ENCODE measurements at places on chromosomes 5 and 9.

- DNase-seq: no peak
Observed at GRCh38 chr9:108696156-108696555, 159.6 kb downstream of the ACTL7B start.

- no peak for DNase-seq
Observed at GRCh38 chr9:85276741-85277140, 465.0 kb downstream of the AGTPBP1 start.

- DNase-seq: no peak
Observed at GRCh38 chr5:59185757-59186385, 603.0 kb downstream of the RAB3C start.

DNA sequence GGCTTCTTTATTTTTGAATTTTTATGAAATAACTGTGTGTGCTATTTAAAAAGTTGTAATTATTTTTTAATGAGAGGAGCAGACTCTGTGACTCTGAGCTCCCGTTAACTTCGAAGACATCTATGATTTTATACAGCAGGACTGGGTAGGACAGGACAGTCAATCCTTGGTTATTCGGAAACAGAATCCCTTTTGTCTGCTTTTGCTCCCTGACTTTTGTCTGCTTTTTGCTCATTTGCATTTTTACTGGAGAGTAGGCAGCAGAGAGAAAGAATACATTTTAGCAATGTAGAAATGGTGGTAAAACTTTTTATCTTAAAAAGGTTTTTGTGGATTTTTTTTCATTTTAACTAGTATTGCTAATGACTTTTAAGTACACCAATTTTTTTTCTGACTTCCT lies 303.6 kb downstream of the ARHGAP26 start:
- DNase-seq: no peak

DNA sequence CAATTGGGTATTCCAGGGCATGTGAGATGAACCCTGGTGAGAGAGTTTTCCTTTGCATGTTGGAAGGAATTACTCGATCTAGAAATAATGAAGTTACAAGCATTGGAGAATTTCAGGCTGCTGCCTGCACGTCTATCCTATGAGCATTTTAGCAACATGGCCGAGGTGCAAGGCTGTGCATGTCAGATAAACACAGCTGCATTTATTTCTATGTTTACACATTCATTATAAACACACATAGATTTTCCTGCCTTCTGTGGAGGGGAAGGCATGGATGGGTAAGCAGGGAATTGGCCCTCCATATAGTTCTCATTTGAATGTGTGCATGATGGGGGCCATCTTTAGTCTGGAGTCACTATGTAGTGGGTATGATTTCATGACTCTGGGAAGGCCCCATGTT lies 42.3 kb downstream of the AOPEP start:
- DNase-seq: no peak

DNA sequence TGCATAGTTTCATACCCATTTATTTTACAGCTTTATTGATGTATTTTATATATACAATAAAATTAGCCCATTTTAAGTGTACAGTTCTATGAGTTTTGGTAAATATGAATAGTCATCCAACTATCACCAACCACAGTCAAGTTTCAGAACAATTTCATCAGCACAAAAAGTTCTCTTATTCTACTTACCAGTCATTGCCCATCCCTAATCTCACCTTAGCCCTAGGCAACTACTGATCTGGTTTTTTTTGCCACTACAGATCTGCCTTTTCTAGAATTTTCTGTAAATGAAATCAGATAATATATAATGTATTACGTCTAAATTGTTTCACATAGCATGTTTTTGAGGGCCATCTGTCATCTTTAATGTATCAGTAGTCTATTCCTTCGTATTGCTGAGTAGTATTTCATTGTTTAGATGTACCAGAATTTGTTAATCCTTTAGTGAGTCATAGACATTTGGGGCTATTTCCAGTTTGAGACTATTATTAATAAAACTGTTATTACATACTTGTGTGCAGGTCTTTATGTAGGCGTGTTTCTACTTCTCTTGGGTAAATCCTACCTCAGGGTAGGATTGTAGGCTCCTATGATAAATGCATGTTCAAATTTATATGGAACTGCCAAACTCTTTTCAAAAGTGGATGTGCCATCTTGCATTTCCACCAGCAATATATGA lies 198.5 kb upstream of the ADAMTSL1 start:
- no peak for DNase-seq

DNA sequence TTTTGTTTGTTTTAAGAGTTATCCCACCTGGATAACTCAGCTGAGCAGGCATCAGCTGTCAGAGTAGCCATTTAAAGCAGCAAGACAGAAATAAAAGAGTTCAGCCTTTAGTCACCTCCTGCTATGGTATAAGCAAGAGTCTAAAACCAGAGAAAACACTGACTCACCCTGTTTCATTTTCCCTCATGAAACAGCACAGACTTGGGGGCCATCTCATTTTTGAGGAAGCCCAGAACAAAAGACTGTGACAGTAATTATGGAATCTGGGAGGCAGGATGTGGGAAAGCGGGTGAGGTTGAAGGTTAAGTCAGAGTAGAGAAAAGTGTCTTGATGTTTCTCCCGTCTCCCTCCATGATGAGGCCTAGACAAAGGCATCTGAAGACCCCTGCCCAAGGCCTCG lies 90.2 kb upstream of the FAM174A start:
- DNase-seq: no peak

DNA sequence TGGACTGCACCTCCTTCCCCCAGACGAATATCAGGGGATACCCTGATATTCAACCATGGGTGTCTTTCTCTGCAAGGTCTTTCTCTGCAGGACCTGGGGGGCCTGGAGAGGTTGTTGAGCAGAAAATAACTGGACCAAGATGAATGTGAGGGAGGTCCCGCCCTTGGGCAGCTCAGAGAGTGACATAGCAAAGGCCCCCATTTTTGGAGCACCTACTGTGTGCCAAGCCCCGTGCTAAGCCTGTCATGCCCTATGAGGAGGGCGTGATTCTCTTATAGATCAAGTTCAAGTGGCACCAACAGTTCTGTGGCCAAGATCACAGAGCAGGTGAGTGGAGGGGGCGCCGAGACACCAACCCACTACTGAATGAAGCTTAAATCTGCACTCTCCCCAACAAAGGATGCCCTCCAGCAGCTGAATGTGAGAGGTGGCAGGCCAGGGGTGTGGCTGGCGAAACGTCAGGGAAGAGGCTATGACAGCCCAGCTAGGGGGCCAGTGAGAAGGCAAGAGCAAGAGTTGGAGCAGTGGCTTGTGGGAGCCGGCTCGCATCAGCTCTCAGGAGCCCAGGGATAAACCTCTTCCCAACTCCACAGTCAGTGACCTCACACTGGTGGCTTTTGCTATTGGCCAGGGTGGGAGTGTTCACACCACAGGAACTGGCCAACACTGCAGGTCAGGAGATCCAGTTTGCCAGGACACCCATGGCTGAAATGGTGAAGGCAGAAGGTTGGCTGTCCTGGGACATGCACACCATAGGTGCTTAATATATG lies 5.3 kb downstream of the SARDH start:
- peak; percentile 30 for DNase-seq

GRCh38 chr9:129467004-129467588 lies 153.8 kb downstream of the C9orf50 start:
- no peak for DNase-seq

DNA sequence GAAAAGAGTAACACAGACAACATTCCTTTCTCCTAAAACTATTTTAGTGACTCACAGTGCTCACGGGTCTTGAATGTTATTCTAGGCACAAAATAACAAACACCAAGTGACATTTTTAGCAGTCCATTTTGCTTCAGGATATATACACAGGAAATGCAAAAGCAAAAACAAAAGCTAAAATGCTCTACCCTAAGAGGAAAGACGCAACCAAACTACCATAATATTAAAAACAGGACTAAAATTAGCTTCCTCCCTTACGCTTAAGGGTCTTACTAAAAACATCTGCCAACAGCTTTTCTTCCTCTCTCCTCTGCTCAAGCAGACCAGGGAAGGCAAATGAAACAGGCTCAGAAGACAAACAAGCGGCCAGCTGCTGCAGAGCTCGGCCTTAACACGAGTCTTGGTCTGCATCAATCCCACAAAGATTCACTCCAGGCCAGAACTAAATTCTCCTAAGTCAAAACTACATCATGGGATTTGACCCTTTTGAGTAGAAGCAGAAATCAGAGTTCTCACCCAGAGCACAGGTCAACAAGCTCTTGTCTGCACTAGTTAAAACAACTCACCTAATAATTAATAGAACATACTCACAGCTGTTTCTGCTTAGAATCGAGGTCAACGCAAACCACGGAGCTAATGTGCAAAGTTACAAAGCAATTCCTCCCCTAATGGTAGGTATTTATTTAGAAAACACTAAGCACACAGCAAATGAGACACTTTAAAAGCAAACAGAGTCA lies 62.3 kb downstream of the RAPGEF1 start:
- no peak for DNase-seq

DNA sequence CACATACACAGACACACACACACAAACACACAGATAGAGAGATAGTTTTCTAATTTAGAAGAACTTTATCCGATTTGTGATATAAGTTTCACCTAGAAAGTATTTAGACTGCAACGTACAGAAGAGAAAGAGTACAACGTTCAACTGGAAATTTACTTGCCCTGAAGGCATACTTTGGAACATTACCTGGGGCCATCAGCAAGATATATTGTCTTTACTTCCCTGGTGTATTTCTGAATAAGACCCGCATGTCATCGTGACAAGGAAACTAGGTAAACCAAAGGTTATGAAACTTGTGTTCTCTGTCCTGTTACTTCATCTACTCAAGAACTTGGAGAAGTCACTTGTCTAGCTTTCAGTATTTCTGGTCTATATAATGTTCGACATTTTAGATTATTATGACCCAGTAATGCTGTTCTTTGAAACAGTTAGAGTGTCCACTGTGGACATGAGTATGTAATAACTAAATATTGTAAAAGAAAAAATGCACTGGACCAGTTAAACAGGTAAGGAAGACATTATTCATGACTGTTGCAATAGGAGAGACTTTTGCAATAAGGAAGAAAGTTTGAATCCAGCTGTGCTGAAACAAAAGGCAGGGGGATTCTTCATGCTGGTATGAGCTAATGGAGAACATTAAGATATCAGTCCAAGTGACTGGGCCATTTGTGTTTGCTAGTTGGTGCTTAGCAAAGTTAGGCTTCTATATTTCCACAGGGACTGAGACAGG lies 1791.1 kb downstream of the MAT2B start:
- DNase-seq: no peak

DNA sequence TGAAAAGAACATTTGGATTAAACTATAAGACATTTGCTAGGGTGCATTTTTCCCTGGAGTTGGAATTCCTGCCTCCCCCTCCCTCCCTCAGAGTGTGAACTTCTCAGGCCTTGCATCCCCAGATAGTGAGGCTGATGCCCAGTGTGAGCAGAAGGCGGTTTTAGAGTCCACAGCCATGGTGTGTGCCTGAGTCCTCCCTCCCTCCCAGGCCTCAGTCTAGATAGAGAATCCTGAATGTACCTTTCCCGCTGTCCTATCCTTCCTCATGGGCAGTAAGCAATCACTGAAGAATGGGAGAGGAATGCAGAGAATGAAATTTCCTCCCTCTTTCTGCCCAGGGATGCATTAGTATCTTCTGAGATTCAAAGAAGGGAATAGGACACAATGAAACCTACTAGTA lies 108.5 kb downstream of the RASGRF2 start:
- DNase-seq: no peak

DNA sequence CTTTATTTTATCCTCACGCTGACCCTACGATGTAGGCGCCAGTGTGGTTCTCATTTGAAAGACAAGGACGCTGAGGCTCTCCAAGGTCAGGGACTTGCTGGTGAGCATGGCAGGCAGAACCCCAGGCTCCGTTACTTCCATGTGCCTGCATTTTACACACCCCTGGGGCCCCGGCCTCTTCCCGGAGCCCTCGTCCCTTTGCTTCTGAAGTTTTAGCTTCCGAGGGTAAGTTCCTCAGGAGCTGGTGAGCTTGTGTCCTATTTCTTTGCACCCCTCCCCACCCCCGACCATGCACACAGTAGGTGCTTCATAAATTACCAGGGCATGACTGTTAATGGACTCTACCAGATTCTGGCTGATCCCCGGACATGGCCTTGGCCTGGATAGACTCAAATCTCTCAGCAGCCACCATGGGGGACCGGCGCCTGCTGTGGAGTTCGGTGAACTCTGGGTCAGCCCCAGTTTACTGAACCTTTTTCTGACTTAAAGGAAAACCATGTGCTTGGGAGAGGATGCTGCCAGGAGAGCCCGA lies 59.3 kb upstream of the RNU6ATAC start:
- no peak for DNase-seq

GRCh38 chr5:36397901-36398536 lies 96.3 kb upstream of the RANBP3L start:
- peak; percentile 43 for DNase-seq

- DNase-seq: no peak
Observed at GRCh38 chr9:76657265-76657664, 107.0 kb upstream of the PCA3 start.

DNA sequence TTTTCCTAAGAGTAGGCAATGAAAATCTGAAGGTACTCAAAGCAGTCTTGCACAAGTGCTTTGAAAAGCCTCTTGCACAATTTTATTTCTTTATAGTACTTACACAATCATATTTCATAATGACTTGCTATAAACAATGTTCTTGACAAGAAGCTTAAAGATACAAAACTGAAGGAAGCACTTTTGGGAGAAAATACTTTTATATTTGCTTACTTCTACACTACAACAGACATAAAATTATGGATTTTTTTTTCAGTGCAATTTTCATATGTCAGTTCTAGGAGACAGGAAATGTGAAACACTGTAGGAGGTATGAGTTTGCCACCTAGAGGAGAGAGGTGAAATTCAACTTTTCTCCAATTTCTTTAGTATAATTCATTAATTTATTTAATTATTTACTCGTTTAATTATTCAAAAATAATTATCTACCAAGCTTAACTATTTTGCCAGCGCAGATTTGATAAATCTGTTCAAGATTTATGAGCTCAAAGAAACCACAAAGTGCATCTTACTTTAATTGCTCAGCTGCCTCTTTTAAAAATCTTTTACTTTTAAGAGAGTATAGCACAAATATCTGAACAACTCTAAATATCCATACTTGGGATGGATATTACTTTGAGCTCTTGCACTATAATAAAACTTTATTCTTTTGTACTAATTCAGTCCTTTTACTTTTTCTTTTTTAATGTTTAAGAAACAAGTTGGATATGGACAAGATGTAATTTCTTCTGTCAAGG lies 29.0 kb upstream of the CDKN2B start:
- DNase-seq: peak; percentile 78

DNA sequence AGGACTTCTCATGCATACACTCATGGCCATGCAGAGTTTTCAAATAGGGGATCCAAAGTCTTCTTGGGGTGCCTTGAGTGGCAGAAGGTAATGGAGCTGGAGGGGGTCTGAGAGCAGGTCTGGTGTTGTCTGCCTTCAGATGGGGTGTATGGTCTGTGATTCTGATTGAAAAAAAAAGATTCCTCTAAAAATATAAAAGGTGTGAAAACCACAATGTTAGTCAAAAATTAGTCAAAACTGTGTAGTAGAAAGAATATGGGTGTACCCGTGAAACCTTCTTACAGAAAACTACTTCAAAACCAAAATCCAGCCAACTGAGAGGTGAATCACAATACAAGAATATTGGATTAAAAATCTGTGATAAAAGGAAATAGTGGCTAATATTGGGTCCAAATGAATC lies 20.1 kb downstream of the DOCK2 start:
- DNase-seq: no peak

Data from RKO (cell line).